ENCODE measurements at places on chromosomes 4 and X. TPM values are rescaled to one million over a fixed set of nuclear protein-coding genes. Genes with fewer than 3 reads are reported as not detected.

Gene TCEAL7
- 5.9 TPM for total RNA-seq

Gene ZNF630
- total RNA-seq = 1.5 TPM

Gene NDP
- 1.2 TPM for total RNA-seq

Gene GPRASP3
- 8.0 TPM for total RNA-seq

Gene PCYT1B
- total RNA-seq = under 0.01 TPM

Gene PPARGC1A
- total RNA-seq = not detected

Gene TMPRSS11D
- total RNA-seq = not detected

Gene SLC10A4
- total RNA-seq = not detected

Gene SPOCK3
- 0.60 TPM for total RNA-seq

Gene ADH1B
- total RNA-seq = 565 TPM

Gene FAT1
- 434 TPM for total RNA-seq

Gene NXF2
- not detected for total RNA-seq

Gene AREG
- 0.47 TPM for total RNA-seq

Gene NEXMIF
- total RNA-seq = under 0.01 TPM

Gene EPHA5
- total RNA-seq = 15.1 TPM

Gene ZAR1
- total RNA-seq = not detected

Gene GPR82
- total RNA-seq = not detected

Gene SULT1E1
- total RNA-seq = 291 TPM

Gene SUPT20HL1
- total RNA-seq = not detected
